Fibroblast of the aortic adventitia (primary cell): ENCODE measurements at places on chromosomes 6 and 20. TPM values are rescaled to one million over a fixed set of nuclear protein-coding genes. Genes with fewer than 3 reads are reported as not detected.

Gene NKX2-4
- not detected in 2 replicates for total RNA-seq

Gene WFDC12
- total RNA-seq = not detected in 2 replicates

Gene PRPH2
- total RNA-seq = 0.72 and 1.3 TPM in 2 replicates

Gene BPIFB2
- total RNA-seq = not detected in 2 replicates

Gene WFDC6
- total RNA-seq = not detected in 2 replicates

Gene TENT5A
- 40.0 and 56.5 TPM in 2 replicates for total RNA-seq

Gene TGM3
- 0.08 TPM in 1 of 2 replicates, not detected in the other for total RNA-seq

Gene GJA1
- 245 and 251 TPM in 2 replicates for total RNA-seq

Gene CABLES2
- total RNA-seq = 1.1 and 4.3 TPM in 2 replicates

Gene SLC22A7
- total RNA-seq = not detected in 2 replicates

Gene PRKN
- total RNA-seq = 2.0 and 4.0 TPM in 2 replicates

Gene CLPSL2
- total RNA-seq = not detected in 2 replicates

Gene PDYN
- not detected in 2 replicates for total RNA-seq
